Vagina (tissue), 2 donors: ENCODE measurements at places on chromosomes 12 and 14.

- DNase-seq: no peak
Measured at GRCh38 chr14:20684662-20685456, 499 bp downstream of the RNASE4 start.

GRCh38 chr12:4580281-4580688, 18.3 kb downstream of the DYRK4 start:
- no peak for DNase-seq

GRCh38 chr12:66901138-66901932, 222.5 kb upstream of the GRIP1 start:
- DNase-seq: no peak

- no peak for DNase-seq
Measured at GRCh38 chr12:45615268-45615667, 114.2 kb upstream of the ARID2 start.

- DNase-seq: no peak
Measured at GRCh38 chr14:61836807-61837206, 74.6 kb downstream of the SNAPC1 start.

DNA sequence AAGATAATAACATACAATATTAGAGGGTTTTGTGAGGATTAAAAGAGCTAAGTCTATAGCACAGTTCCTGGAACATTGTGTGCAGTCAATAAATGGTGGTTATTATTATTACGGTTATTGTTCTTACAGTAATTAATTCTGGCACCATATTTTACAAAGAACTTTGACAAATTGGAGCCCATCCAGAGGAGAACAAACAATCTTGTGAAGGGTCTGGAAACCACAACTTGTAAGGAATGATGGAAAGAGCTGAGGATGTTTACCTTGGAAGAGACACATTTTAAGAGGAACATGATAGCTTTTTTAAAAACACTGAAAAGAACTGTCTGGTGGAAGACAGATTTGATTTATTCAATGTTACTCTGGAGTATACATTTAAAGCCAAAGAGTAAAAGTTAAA, 150.5 kb upstream of the KRR1 start:
- no peak for DNase-seq

GRCh38 chr12:14284184-14284722, 81.2 kb upstream of the ATF7IP start:
- no peak for DNase-seq

DNA sequence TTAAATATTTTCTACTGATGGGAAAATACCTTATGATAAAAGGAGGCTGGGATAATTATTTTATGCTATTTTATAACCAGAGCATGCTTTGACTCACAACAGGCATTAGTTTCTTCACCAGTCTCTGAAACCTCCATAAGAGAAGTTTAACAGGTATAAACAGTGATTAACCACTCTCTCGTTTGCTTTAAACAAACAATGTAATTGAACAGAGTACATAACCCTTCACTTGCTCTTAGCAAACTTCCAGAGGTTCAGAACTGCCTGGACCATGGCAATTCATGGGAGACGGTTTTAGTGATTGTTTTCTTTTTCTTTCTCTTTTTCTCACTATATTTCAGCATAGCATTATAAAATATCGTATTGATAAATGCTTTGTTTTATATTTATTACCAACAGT, 35.3 kb downstream of the CFAP251 start:
- no peak for DNase-seq

GRCh38 chr12:49974677-49975317, 2.0 kb downstream of the AQP6 start:
- DNase-seq: peak; percentile 84

- DNase-seq: no peak
Measured at GRCh38 chr12:6917491-6918231, 3.3 kb downstream of the ENO2 start.

DNA sequence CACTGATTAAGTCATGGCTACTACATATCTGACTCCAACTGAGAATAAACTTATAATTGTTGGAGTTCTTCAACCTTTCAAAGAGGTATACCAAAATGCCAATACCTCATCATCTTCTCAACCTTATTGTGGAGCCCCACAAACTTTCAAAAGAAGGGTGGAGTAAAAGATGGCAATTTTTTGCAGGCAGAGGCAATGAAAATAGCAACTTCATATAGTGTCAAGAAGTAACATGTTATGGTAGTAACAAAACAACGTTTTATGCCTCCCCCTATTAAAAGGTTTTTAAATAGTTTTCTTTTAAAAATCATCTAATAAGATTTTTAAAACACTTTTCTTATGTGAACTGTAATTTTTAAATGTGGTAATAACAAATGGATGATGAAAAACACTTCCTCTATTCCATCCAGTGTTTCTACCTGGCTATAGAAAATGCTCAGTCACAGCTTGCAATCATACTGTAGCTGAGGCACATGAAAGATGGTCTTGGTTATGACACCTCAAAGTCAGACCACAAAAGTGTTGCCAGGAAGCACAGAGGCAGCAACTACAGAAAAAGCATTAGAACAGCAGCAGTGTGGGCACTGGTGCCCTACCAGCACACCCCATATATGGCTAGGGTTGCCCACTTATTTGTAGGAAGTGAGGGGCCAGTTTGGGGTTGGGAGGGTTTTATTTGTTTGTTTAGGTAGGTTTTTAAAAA, 7.0 kb downstream of the PPP1R12A start:
- DNase-seq: no peak
